Progenitor cell of endocrine pancreas (in vitro differentiated cells): ENCODE measurements at places on chromosomes 11 and 22.

- no peak for DNase-seq
These were observed 2112.2 kb upstream of the RAG2 start for GRCh38 chr11:38710262-38710661.

DNA sequence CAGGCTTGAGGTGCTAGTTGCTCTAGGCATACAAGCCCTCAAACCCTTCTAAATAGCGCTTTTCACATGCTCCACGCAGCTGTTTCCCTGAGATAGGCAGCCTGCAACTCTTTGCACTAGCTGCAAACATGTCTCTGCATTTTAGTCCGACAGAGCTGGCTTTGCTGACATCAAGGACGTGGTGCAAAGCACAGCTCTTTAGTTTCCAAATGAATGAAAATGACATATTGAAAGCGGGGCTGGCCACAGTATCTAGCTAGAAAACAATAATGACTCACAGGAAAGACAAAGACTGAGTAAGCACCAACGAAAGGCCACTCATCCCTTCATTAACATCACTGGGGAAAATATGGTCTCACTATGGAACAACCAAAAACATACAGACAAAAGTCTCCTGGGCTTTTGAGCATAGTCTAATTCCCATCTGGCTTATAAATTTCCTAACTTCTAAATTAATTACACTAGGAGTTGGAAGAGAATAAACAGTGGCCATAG is 15.3 kb upstream of the ZC3H12C start:
- no peak for DNase-seq

GRCh38 chr11:58787903-58788302 is 56.2 kb upstream of the GLYAT start:
- no peak for DNase-seq

GRCh38 chr22:40620464-40621046 is 16.0 kb downstream of the MRTFA start:
- DNase-seq, result no peak

GRCh38 chr11:102971766-102972165 is 16.2 kb upstream of the MMP13 start:
- no peak for DNase-seq

DNA sequence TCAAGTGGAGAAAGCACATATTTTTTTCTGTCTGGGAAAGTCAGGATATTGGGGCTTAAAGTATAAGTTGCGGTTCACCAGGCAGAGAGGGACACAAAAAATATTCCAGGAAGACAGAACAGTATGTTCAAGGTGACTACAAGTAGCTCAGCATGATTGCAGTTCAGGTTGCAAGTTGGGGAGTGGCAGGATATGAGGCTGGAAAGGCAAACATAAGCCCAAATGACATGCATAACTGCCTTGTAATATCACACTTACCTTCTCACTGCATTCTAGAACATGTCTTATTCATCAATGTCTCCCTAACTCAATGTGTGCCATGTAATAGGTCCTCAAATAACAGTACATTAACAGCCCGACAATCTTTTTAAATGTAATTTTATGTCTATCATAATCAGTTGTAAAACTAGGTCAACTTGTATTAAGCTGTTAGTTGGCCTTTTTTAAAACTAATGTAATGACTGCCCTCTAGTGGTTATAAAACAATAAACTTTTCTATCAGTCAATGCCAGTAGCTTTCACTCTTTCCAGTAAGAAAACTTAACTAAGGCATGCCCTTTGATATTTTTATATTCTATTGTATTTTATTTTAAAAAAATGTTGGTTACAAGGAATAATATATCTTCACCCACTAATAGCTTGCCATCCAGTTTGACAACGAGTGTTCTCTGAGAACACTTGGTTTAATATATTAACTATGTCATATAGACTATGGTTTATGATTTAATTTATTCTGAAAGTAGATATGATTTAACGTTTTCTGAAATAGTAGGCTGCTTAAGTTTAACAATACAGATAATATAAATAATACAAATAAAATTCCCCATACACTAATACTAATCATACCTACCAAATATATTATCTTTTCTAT is 39.4 kb upstream of the CFAP300 start:
- no peak for DNase-seq

GRCh38 chr11:76677458-76677765 is 6.9 kb upstream of the LRRC32 start:
- DNase-seq, result no peak

GRCh38 chr22:32887324-32887980 is 85.9 kb downstream of the TIMP3 start:
- DNase-seq, result no peak

GRCh38 chr11:108235633-108236032 is 12.8 kb downstream of the ATM start:
- no peak for DNase-seq

GRCh38 chr11:11534981-11535380 is 86.8 kb downstream of the GALNT18 start:
- no peak for DNase-seq

DNA sequence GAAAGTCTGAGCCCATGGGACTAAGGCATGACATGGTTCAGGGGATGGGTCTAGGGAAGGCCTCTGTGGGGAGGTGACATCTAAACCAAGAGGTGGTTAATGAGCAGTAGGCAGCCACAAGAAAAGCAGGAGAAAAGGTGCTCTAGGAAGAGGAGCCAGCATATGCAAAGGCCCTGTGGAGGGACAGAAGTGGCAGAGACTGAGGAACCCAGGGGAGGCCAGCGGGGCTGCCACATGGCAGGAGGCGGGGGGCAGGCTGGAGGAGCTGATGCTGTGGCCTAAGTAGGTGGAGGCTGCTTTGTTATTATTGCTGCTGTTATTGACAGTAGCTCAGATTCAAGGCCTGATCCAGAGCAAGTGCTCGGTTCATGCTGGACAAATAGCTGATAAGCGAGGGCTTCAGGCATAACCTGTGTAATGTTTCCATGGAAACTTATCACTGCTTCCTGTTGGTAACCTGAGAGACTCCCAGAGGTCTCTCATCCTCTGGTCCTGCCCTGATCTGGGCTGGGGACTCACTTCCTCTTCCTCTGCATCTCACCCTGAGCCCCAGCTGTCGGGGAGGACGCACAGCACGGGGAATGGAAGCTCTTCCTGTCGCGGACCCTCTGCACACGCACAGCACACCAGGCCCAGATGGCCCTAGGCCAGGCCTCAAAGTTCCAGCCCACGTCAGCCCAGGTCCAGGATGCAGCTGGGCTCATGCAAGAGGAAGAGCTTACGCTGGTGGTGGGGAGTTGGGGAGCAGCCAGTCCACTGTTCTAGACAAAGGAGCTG is 75.2 kb upstream of the TP53I11 start:
- no peak for DNase-seq

DNA sequence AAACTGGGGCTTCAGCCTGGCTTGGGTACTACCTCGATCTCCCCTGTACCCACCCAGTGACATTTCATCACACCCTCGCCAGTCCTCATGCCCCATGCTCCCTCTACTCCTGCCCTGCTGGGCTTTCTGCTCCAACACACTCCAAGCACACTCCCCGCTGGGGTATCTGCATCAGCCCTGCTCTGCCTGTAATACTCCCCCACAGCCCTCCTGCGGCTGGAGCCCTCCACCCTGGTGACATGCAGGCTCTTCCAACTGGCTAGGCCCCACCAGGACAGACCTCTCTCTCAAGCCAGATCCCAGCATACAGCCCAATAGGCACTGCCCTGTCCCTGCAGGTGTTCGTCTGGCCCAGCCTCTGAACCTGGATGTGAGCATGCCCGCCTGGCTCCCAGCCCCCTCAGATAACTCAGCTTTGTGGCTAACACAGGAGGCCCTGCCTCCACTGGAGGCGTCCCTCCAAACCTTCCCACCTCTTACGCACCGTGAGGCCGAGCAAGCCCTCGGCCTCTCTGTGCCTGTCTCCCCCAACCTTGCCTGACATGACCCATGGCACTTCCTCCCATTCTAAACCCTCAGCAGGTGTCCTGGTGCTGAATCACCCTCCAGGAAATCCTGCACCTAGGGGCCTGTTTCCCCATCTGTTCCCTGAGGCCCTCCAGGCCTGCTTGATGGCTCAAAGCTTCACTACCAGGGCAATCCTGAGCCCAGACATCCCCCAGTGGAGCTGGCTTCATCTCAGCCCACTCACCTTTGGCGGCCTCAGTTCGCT is 33.5 kb upstream of the TXNRD2 start:
- DNase-seq, result no peak

DNA sequence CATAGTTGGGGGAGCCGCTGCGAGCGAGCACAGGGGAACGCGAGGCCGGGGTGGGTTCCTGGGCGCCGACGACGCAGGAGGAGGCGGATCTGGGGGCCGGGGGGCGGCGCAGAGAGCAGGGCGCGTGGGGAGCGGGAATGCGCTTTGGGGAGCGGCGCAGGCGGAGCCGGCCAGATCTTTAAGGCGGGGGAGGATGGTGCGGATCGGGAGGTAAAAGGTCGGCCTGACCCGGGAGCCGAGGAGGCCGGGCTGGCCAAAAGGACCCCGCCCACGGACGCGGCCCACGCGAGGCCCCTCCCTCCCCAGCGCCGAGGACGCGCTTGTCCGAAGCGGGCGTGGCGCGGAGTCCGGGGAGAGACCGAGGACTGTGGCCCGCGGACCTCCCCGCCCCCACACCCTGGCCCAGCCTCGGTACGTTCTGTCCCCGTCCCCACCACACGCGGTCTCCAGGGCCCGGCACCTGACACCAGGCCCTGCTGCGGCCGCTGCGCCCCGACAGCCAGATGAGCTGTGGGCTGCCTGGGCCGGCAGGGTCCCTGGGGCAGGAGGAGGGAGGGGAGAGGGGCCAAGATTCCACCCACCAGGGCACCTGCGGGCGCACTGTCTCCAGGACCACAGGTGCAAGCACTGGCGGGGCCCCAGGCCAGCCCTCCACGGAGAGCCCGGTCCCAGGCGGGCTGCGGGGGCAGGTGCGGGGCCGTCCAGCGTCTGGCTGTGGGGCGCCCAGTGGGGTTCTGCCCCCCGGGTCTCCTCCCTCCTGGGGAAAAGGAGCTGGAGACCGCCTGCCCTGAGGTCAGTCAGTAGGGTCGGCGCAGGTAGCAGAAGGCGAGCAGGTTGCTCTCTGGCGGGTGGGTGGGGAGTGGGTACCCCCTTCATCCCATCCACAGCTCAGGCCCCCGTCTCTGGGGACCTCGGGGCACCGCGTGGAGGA is 10.9 kb downstream of the PIM3 start:
- DNase-seq, result no peak

DNA sequence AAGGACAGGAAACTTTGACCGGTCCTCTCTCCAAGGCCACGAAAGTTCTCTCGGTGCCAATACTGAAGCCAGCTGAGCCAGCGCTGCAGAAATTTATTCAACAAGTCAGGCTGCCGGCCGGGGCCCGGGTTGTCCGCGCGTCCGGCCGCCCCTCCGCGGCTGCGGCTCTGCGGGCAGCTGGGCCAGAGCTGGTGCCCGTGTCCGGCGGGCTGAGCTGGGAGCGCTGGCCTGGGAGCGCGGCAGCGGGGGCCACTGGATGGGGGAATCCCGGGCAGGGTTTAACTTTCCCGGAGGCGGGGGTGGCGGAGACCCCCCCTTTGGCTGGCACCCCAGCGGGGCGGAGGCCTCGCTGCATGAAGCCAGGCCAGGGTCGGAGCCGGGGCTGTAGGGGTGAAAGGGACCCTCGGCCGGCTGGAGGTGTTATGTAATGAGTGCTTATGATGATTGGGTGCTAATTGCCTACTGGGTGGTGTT is 12.3 kb upstream of the CACNA1I start:
- no peak for DNase-seq

GRCh38 chr22:50531546-50531961 is 1.7 kb upstream of the TYMP start:
- DNase-seq, result no peak

- no peak for DNase-seq
These were observed at the start of gene MRGPRF for GRCh38 chr11:69013009-69013951. Gene MRGPRF (minus strand): TSS chr11:69013246. CDS start chr11:69009901, 3,345 bp downstream.

- DNase-seq, result no peak
These were observed 8.4 kb upstream of the MGAT3 start for GRCh38 chr22:39448205-39449054.

- DNase-seq, result no peak
These were observed 13.1 kb upstream of the RPL3 start for GRCh38 chr22:39332441-39333064.

- no peak for DNase-seq
These were observed 2.5 kb upstream of the RCN1 start for GRCh38 chr11:32088117-32088941.
